ENCODE measurements at places on chromosomes 12 and 14.
A peak's percentile ranks its signal among the peaks of the same experiment; 100 is the strongest.

GRCh38 chr12:25276199-25276937 lies 25.6 kb upstream of the KRAS start:
- peak; percentile 7 for DNase-seq

- no peak for DNase-seq
Measured at GRCh38 chr14:21300892-21301291, 21.0 kb downstream of the RPGRIP1 start.

DNA sequence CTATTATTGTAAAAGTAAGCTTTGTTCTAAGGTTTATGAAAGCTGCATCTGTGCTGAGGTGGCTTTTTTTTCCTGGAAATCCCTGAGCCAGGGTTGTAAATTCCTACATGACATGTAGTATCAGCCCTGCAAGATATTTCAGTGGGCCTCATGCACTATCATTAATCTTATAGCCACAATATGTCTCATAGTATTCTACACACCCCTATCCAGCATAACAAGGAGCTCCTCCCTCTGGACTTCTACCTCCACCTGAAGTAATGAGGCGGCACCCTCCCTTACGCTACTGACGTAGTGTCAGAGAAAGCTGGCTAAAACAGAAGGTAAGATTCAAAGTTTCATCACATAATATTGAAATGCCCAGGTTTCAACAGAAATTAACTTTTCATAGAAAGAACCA lies 35.5 kb downstream of the SLC5A8 start:
- no peak for DNase-seq

DNA sequence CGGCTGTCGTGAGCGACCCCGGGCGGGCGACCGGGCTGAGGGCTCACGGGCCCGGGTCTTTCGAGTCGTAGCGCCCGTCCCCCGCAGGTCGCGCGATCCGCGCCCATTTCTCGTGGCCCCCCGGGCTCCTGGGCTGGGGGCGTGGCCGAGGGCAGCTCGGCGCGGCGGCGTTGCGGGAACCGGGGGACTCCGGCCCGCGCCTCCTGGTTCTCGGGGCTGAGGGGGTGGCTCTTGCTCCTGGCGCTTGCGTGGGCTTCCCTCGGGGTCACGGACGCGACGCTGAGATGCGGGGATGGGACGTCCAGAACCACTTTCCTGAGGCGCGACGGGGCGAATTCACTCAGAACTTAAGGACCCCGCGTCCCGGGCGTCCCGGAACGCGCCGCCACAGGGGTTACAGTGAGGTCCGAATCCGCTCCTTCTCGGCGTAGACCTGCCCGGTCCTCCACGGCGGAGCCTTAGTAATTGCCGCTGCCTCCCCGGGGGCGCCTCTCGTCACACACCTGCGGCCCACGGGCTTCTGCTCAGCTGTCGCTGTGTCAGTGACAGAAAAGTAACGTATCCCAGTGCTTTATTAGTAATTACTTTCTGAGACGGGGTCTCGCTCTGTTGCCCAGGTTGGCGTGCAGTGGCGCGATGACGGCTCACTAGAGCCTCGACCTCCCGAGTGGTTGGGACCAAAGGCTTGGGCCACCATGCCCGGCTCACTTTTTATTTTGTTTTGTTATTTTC lies 606 bp downstream of the EP400 start:
- DNase-seq, result peak; percentile 8
